ENCODE measurements at places on chromosomes 4 and X. TPM values are rescaled to one million over a fixed set of nuclear protein-coding genes. Genes with fewer than 3 reads are reported as not detected.

Gene SLC9B1
- 6.9 TPM for total RNA-seq

Gene PNMA5
- total RNA-seq = not detected

Gene USP27X
- total RNA-seq = 6.5 TPM

Gene CLDN2
- total RNA-seq = 0.49 TPM

Gene PRDX4
- total RNA-seq = 90.5 TPM

Gene CHRNA9
- total RNA-seq = not detected

Gene YY2
- 3.2 TPM for total RNA-seq

Gene MAGEA2B
- not detected for total RNA-seq

Gene SLC4A4
- total RNA-seq = 34.6 TPM

Gene F8A3
- total RNA-seq = 3.1 TPM

Gene NHS
- 17.2 TPM for total RNA-seq

Gene CENPVL1
- total RNA-seq = 0.71 TPM

Gene LPAR4
- 7.6 TPM for total RNA-seq

Gene TECRL
- 1.2 TPM for total RNA-seq

Gene MAGEC2
- not detected for total RNA-seq

Gene PNMA6A
- 11.5 TPM for total RNA-seq

Gene TXK
- total RNA-seq = 2.9 TPM

Gene CCDC158
- 4.5 TPM for total RNA-seq

Gene ADRA2C
- total RNA-seq = 8.5 TPM

Gene TCEAL8
- total RNA-seq = 98.9 TPM

Gene FHIP1A
- 32.1 TPM for total RNA-seq

Gene CENPC
- 67.1 TPM for total RNA-seq

Gene GC
- total RNA-seq = not detected

Gene BEND2
- total RNA-seq = 0.27 TPM

Gene FRMPD4
- 2.0 TPM for total RNA-seq

Gene SYTL4
- total RNA-seq = 32.8 TPM

Gene RNF212
- 1.6 TPM for total RNA-seq

Gene ETFDH
- 51.9 TPM for total RNA-seq

Gene UGT2B17
- total RNA-seq = not detected

Gene CXorf49
- total RNA-seq = not detected

Gene DNASE1L1
- total RNA-seq = 17.3 TPM

Gene FAM53A
- 4.1 TPM for total RNA-seq

Gene HSFX4
- not detected for total RNA-seq

Gene ZNF280C
- 9.8 TPM for total RNA-seq

Gene MAGEA8
- total RNA-seq = not detected

Gene SHISA3
- total RNA-seq = 1.5 TPM

Gene MAGEB4
- not detected for total RNA-seq

Gene AMELX
- total RNA-seq = not detected

Gene LUZP4
- total RNA-seq = not detected

Gene DDX53
- total RNA-seq = not detected

Gene QRFPR
- total RNA-seq = 2.5 TPM

Gene HMGN5
- total RNA-seq = 8.7 TPM

Gene AGTR2
- total RNA-seq = 4.5 TPM

Gene RAI2
- 3.8 TPM for total RNA-seq

Gene PABPC1L2B
- total RNA-seq = 0.38 TPM

Gene POU3F4
- not detected for total RNA-seq

Gene HTN1
- not detected for total RNA-seq
